ENCODE measurements at places on chromosomes 6 and 20. TPM values are rescaled to one million over a fixed set of nuclear protein-coding genes. Genes with fewer than 3 reads are reported as not detected.

Gene PNLDC1
- 0.30 TPM for total RNA-seq

Gene KIF25
- total RNA-seq, result not detected

Gene C2
- total RNA-seq, result not detected

Gene COL9A1
- not detected for total RNA-seq

Gene DPPA5
- not detected for total RNA-seq

Gene RAD21L1
- total RNA-seq, result not detected

Gene PRRT1
- total RNA-seq, result 0.30 TPM

Gene PDYN
- total RNA-seq, result not detected

Gene OR2H1
- total RNA-seq, result not detected

Gene LKAAEAR1
- 0.97 TPM for total RNA-seq

Gene MLIP
- total RNA-seq, result 12.0 TPM

Gene DZANK1
- total RNA-seq, result 0.65 TPM

Gene CALHM6
- total RNA-seq, result not detected

Gene HAO1
- not detected for total RNA-seq

Gene COL19A1
- not detected for total RNA-seq

Gene ZKSCAN8
- 16.7 TPM for total RNA-seq

Gene TFAP2C
- not detected for total RNA-seq

All from epithelial cell of umbilical artery (primary cell).